HuH-7 (cell line): ENCODE measurements at places on chromosomes 3 and 15.

- no peak for DNase-seq
Measured at GRCh38 chr3:26588931-26589330, 33.6 kb upstream of the LRRC3B start.

DNA sequence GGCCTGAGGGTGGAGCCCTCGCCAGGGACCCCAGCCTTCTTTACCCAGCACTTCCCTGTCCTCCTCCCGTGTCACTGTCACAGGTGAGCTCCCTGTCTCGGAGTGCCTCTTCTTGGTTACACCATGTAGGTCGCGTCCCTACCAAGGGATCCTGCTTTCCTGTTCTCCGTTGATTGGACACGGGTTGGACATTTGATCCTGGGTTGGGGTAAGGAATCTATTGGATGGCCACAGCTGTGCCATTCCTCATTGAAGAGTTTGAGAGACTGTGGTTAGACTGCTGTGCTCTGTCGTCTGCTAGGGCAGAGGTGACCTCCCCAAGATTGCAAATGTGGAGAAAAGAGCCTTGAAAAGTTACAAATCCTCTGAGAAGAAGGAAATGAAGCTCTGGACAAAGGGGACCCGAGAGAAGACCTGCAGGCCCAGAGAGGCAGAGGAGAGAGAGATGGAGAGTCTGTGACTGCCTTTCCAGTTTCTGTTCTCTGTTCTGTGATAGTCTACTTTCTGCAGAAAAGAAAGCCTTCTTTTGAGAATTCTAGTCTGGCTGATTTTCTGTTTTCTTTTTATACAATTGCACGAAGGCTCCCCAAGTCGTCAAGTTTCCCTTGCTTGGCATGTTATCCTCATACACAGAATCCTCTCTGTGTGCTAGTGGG lies 325.7 kb upstream of the RGMA start:
- no peak for DNase-seq

DNA sequence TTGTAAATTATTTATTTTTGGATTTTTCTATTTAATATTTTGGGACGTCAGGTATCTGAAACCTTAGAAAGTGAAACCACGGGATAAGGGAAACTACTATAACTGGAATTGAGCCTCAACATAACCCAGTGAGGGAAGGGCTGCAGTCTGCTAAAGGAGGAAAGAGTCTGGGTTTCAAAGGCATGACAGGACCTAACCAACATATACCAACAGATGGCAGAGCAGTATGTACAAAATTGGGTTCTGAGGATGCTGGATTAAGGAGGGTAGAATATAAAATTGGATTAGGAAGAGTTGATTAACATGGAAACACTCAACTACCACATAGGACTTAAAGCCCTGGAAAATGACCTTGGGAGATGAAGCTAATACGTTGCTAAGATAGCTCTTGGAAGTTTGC lies 603.5 kb downstream of the MECOM start:
- no peak for DNase-seq

DNA sequence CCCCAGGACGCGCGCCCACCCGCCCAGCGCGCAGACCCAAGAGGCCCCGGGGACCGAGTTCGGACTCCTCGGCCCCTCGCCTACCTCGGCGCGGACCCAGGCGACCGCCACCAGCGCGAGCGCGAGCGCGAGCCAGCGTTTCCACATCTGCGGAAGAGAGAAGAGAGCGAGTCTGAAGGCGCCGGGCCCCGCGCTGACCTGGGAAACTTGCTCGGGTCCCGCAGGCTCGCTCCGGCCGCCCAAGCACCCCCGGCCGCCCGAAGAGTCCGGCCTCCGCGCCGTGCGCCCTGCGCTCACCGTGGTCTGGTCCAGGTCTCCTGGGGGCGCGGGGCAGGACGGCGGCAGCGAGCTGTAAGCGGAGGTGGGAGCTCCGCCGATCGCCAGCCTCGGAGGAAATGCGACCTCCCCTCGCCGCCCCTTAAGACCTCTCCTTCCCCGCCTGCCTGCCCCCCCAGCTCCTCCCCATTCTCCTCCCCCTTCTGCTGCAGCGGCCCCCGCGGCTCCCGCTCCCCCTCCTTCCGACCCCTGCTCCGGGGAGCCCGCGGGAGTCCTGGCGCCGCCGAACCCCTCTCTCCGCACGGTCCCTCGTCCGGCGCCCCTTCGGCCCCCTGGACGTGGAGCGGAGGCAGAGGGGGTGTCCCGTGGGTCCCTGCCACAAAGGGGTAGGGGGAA lies at the start of gene FSTL1:
FSTL1 (minus strand) TSS at position 393 of the 672 bp plus-strand sequence; CDS start at position 147, 246 bp downstream.
- peak; percentile 44 for DNase-seq

GRCh38 chr15:53522991-53523390 lies 236.5 kb downstream of the WDR72 start:
- no peak for DNase-seq

DNA sequence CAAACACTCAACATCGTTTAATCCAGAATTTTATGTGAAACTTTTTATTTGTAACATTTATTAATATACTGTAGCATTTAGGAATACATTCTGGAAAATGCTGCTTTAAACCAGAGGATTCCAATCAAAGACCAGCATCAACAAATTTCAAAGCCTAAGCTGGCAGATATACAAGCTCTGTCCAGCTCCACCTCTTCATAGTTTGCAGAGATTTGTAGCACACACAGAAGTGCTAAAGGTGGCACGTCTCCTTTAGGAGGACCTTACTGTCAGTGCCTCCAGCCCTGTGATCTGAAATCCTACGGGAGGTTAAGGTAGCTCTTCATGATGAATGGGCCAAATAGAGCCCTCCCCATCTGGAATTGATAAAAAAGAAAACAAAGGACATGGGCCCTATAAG lies 329.7 kb upstream of the NECTIN3 start:
- DNase-seq, result no peak

- DNase-seq, result no peak
Measured at GRCh38 chr3:81789691-81790090, 28.2 kb upstream of the GBE1 start.

DNA sequence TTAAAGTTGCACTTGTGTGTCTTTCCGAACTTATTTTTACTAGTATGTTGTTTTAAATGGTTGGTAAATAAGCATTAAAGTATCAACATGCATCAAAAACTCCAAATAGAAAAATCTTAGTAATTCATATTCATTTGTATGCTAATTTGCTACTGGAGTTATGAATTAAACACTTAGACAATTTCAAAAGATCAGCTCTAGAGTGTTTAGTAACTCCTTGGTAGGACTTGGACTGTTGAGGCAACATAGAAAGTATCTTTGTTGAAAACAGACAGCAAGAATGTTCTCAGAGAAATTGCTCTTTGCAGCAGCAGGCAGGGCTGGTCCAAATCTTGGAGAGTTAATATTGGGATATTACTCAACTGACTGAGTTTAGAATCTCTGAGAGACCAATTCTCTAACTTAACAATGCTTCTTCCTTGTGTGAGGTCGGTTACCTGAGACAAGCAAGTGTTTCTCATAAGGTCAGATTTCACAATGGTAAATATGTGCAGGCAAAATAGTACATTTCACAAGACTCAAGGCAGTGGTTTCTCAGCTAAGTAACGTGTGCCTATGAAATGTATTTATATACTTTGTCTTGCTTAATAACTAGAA lies 147.8 kb upstream of the IL12A start:
- DNase-seq, result no peak

- DNase-seq, result peak; percentile 10
Measured at GRCh38 chr3:161560008-161560637, 63.5 kb downstream of the OTOL1 start.

DNA sequence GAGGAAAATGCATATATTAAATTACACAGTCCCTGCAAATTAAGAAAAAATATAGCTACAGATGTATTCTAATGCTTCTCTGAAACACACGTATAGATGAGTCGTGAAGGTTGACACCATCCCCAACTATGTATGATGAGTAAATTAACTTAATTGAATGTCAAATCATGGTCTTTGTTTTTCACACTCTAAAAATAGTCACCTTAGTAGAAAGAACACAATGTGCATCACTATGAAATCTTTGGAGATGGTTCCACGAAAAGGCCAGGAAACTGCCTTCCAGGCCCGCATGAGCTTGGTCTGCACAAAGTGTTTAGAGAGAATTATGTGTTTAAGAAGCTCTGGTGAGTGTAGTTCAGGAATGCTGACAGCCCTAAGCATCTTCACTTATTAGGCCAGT lies 313.4 kb upstream of the IL12A start:
- DNase-seq, result no peak

DNA sequence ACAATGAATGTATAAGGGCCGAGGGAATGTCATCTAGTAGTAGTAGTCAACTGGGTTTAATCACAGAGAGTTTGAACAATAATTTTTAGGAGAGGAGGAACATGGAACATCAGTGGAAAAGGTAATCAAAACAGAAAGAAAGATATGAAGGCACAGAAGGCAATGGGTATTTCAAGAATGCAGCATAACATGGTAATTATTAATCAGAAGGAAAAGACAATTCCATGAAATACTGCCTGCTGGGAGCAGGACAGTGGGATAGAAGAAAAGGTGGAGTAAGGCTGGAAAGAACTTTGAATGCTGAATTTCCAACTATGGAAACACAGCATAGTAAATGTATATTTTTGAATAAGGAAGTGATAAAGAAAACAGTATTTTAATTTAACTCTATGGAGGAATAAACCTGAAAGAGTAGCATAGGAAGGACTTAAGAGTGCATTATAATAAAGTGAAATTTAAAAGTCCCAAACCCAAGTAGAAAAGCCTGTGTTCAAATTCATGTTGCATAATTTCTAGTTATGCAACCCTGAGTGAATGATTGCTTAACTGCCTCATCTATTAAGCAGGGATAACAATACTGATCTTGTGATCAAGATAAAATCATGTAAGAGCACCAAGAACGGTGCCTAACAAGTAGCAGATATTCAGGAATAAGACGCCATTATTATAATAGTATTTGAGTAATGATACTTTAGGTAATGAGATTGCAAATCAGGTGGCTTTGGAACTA lies 357.7 kb downstream of the TBC1D5 start:
- DNase-seq, result no peak

- no peak for DNase-seq
Measured at GRCh38 chr15:38076786-38077185, 142.3 kb downstream of the TMCO5A start.

DNA sequence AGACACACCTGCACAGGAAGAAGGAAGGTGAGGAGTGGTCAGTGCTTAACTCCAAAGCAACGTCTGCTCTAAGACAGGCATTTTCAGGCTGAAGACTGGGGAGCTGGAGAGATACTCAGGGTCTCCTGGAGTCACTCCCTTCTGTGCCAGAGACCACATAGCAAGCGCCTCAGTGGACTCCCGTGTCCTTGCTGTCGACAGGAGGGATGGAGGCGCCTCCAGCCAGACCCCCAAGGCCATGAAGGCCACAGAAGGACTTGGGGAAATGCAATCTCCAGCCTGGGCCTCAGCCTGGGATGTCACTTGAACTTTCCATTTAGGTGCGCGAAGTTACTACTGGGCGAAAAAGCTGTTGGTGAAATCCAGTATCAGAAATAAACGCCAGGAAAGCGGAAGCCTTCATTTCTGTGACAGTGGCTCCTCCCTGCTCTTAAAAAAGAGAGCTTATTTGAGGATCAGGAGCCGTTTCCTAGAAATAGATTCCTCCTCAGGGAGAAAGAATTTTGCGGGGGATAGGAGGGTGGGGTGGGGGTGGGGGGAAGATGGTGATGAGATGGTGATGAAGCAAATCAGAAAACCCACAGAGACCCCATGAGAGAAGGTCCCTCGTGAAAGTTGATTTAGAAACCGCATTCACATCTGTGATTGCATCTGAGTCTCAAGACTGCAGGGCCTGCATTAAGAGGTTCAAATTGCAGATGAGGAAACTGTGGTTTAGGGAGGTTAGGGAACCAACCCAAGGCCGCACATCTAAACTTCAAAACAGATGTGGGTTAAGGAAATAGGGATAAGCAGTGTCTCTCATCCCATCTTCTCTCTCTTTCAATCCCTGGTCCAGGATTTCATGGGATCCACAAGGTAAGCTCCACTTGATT lies 78.8 kb downstream of the ATP2B2 start:
- DNase-seq, result no peak

- DNase-seq, result no peak
Measured at GRCh38 chr15:39286706-39287105, 294.2 kb upstream of the THBS1 start.

GRCh38 chr3:150567328-150567727 lies 20.7 kb downstream of the EIF2A start:
- DNase-seq, result no peak

DNA sequence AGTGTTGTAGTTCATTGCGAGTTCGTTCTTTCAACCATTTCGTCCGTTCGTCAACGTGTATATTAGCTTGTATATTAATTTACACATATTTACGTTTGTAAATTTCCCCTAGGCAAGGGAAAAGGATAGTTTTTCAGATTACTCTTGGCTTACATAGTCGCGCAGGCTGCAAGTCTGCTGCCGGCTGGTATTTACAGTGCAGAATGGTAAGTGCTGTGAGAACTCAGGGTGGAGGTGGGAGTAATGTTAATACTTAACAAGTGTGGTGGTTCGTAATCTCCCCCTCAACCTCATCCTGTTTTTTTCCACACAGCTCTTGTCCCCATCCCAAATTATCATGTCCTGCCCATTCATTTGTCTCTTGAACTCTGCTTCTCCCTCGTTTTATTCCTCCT lies 766 bp downstream of the FAM98B start:
- DNase-seq, result no peak

DNA sequence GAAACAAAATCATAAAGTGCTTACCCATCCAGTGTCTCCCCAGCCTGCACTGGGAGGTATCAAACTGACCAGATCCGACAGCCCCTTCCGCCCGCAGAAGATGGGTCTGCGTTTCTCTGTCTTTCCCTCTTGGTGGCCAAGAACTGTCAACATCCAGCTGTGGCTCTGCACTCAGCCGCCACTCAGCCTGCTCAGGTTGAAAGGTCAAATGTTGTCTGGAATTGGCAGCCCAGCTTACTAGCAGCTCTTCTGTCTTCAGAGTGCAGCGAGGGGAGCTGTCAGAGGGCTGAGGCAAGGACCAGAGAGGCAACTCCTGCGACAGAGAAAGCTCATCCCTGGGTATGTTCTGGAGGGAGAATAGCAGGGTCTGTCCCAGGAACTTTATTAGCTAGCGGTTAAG lies 45.4 kb downstream of the GOLGA6L2 start:
- no peak for DNase-seq

GRCh38 chr15:84862214-84862975 lies 22.1 kb upstream of the SLC28A1 start:
- DNase-seq, result no peak

GRCh38 chr15:51888593-51889195 lies 59.2 kb downstream of the TMOD3 start:
- peak; percentile 37 for DNase-seq

GRCh38 chr3:190505381-190506003 lies 8.4 kb upstream of the IL1RAP start:
- no peak for DNase-seq

GRCh38 chr3:42763021-42763420 lies 10.0 kb downstream of the CCDC13 start:
- DNase-seq, result no peak

GRCh38 chr15:84929795-84930603 lies 45.5 kb downstream of the SLC28A1 start:
- peak; percentile 85 for DNase-seq
